ENCODE measurements at places on chromosomes 6 and 20.

DNA sequence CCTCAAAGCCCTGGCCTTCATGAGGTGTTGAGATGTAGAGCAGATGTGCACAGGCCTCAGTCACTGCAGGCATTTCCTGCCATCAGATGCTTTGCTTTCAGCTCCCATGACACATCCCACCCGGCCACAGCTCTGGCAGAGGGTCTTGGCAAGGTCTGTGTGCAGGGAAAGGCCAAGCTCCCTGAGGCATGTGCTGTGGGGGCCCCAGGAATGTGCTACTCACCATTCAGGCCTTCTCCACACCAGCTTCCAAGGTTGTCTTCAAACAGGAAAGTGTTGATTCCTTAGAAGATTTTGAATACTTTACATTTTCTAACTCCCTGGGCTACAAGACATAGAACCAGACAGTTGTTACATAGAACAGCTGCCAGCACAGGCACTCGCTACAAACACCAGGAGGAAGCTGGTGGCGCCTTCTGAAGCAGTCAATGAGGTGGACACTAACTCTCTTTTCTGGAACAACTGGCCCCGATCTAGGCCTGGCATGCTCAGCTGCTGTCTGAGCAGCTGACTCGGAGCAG is 27.8 kb downstream of the CASS4 start:
- H3K27ac ChIP-seq = peak overlapping the region; percentile 65
- no peaks in the 10 kb centered on the region for H3K36me3 ChIP-seq
- H3K4me3 ChIP-seq = no peak overlapping the region
- H3K27me3 ChIP-seq = peaks cover 3% of the 10 kb centered on the region
- H3K4me1 ChIP-seq = peaks cover 18% of the 10 kb centered on the region
- no peak for DNase-seq

- no peak overlapping the region for H3K4me3 ChIP-seq
- H3K27ac ChIP-seq = no peak overlapping the region
- H3K36me3 ChIP-seq = peaks cover 7% of the 10 kb centered on the region
- H3K27me3 ChIP-seq = no peaks in the 10 kb centered on the region
- no peak for DNase-seq
Observed at GRCh38 chr6:116254297-116255056, 602 bp upstream of the TSPYL4 start.

DNA sequence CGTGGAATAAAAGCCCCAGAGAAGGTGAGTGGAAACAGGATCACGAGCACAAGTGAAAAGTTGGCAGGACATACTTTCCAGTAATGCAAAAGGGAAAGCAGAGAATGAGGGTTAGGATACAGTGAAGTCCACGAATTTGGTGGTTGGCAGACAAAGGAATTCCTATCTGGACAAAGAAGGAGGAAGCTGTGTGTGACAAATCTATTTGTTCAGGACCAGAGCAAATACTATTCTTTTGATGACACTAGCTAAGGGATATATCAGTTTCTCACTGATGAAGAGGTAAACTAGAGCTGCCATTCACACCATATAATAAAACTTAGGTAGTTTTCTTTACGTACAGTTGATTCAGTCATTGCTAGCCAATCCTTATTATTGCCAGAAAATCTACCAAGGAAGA is 156.8 kb upstream of the GRIK2 start:
- no peaks in the 10 kb centered on the region for H3K27me3 ChIP-seq
- no peak overlapping the region for H3K4me3 ChIP-seq
- no peaks in the 10 kb centered on the region for H3K36me3 ChIP-seq
- H3K27ac ChIP-seq = no peak overlapping the region
- no peaks in the 10 kb centered on the region for H3K4me1 ChIP-seq

DNA sequence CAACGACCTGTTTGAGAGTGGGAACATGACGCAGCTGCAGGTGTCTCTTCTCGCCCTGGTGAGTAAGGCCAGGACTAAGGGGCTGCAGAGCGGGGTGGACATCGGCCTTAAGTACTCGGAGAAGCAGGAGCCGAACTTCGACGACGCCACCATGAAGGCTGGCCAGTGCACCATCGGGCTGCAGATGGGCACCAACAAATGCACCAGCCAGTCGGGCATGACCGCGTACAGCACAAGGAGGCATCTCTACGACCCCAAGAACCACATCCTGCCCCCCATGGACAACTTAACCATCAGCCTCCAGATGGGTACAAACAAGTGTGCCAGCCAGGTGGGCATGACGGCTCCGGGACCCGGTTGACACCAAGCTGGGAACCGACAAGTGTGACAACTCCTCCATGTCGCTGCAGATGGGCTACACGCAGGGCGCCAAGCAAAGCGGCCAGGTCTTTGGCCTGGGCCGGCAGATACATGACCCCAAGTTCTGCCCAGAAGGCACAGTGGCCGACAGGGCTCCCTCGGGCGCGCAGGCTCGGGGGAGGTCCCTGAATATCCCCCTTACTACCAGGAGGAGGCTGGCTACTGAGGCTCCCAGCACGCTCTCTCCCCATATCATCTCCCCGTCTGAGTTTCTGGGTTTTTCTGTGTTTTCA is 15.9 kb upstream of the AMD1 start:
- H3K4me3 ChIP-seq = no peak overlapping the region
- no peak for DNase-seq
- H3K36me3 ChIP-seq = no peaks in the 10 kb centered on the region
- H3K27ac ChIP-seq = no peak overlapping the region
- H3K27me3 ChIP-seq = no peaks in the 10 kb centered on the region
- H3K4me1 ChIP-seq = no peaks in the 10 kb centered on the region

DNA sequence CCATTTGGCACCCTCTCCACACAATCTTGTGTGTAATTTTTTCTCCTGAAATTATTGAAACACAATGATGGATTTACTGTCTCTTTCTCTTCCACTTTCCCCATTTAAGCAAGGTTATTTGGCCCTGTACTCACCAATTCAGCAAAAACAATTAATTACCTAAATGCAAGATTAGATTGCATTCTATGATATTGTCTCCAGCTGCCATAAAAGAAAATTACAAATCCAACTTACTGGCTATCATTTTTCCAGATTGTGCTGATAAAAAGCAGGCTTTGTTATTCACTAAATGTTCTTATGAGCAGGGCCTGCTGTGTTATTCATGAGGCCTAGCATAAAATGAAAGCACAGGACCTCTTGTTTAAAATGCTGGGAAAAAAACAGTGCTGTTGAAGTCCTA is 95.8 kb upstream of the IRAK1BP1 start:
- no peaks in the 10 kb centered on the region for H3K36me3 ChIP-seq
- H3K4me3 ChIP-seq = no peak overlapping the region
- H3K4me1 ChIP-seq = peaks cover 2% of the 10 kb centered on the region
- peaks cover 6% of the 10 kb centered on the region for H3K27me3 ChIP-seq

- H3K4me1 ChIP-seq = peaks cover 12% of the 10 kb centered on the region
- no peak overlapping the region for H3K4me3 ChIP-seq
- no peak overlapping the region for H3K27ac ChIP-seq
Observed at GRCh38 chr6:145271040-145271439, 464.3 kb downstream of the EPM2A start.

All from mesothelial cell of epicardium (in vitro differentiated cells).